BJ (cell line): ENCODE measurements at places on chromosomes 11 and 22.

- no peak for DNase-seq
Observed at GRCh38 chr11:63142459-63142858, 1.6 kb downstream of the SLC22A24 start.

- DNase-seq = no peak
Observed at GRCh38 chr11:57069942-57070341, 81.2 kb downstream of the OR5AK2 start.

DNA sequence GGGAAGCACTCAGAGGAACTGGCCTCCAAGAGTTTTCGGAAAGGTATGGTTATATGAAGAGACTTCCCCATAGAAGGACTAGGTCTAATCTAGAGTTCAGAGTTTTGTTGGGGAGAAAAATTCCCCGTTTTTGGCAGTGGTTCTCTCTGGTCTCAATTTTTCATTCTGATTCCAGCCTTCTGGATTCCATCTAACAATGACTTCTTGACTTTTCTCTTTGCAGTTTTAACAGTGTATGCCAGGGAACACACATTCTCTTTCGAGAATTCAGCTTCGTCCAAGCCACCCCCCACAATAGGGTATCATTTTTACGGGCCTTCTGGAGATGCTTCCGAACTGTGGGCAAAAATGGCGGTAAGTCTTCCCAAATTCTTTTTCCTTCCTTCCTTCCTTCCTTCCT, 115.6 kb downstream of the CSTPP1 start:
- no peak for DNase-seq

DNA sequence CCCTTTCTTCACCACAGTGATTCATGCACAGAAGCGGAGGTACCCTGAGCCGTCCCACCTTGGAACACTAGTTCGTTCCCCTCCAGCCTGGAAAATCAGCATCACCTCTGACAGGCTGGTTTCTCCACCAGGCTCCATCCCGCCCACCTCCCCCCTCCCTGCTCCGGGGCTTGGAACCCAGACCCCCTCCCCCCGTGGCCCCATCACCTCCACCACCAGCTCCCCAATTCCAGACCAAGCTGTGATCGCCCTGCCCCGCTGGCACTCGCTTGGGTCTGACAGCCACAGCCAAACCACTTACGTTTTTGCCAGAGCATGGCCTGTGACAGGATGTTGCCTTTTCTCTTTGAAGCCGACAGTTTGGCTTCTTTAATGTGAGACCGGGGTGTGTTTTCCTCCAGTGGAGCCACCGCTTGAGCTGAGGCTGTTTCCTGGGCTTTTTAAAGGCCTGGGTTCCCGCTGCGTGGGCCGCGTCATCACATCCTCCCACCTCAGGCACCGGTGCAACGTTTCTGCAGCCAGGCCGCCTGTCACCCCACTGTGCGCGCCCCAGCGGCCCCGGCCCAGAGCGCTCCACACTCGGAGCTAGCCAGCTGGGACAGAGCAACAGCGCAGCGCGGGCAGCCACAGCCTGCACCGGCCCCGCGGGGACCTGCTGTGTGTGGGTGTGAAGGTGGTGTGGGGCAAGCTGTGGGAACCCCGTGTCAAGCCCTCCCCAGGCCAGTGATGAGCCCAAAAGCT, at the start of gene POU2AF1:
POU2AF1 (minus strand) TSS at position 415 of the 741 bp plus-strand sequence; CDS start at position 317, 98 bp downstream.
- DNase-seq = no peak

DNA sequence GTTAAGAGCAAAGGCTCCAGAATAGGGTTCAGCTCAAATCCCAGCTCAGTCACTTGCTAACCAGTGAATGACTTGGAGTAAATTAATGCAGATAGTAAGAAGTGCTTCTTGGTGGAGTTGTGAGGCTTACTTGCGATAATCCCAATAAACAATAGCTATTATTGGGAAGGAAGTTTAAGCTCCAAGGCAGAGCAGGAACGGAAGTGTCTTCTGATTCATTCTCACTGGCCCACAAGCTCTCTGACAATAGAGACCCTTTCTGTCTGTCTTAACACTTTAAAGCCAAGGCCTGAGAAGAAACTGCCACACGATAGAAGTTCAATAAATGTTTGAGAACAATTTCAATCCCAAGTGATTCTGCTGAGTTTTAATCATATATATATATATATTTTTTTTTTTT, 155.4 kb downstream of the DBX1 start:
- no peak for DNase-seq

- no peak for DNase-seq
Observed at GRCh38 chr22:49377306-49377705, 450.4 kb downstream of the BRD1 start.

DNA sequence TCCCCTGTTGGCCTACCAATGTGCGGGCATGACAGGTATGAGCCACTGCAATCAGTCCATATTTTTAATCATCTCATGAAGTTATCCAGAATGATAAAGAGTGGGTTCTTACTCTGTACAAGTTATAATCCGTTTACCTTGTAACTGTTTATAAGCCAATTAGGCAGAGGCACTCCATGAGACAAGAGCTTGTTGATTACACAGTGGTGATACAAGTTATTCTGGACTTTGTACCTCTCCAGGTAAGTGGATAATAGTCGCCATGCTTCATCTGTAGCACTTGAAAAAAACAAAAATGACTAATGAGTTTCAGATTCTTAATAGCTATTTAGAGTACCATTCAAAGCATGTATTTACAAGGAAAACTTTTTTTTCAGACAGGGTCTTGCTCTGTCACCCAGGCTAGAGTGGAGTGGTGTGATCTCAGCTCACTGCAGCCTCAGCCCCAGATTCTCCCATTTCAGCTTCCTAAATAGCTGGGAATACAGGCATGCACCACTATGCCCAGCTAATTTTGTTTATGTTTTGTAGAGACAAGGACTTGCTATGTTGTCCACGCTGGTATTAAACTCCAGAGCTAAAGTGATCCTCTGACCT, 17.7 kb upstream of the FNBP4 start:
- no peak for DNase-seq

DNA sequence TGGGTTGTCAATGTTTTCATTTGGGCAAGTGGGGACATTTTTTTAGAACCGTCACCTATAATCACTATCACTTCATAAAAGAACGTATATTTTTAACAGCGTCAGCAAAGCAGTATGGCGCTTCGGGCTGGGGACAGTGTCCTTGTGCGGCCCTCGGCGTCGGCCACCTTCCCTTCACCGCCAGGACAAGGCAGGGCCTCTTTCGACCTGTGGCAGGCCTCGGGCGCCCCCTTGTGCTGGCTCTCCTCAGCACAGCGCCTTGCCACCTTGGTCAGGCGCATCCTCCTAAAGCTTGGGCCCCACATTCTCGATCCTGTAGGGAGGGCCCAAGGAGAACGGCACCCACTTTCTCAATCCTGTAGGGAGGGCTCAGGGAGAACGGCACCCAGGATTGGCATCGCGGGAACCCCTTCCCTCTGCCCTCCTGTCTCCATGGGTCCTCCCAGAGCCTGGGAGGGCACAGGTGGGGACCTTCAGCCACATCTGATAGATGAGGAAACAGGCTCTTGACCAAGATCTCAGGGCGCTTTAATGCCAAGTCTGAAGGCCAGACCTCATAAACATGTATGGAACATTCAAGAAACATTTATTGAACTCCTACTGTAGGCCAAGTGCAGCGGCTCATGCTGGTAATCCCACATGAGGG, 11.5 kb upstream of the FADD start:
- no peak for DNase-seq

DNA sequence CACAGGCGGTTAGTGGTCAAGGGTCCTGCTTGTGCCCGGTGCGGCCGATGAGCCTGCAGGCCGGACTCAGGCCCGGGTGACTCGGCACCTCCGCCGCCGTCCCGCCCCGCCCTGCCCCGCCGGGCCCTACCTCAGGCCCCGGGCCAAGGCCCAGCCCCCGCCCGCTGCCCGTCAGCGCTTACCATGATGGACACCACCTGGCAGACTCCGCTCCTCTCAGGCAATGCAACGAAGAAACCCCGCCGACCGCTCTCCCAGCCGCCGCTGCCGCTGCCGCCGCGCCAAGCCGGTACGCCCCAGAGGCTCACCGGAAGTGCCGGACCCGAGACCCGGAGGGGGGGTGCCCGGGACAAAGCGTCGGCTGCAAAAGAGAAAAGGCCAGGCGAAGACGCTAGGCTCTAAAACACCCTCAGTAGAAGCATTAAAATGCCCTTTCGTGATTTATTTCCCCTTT, at the start of gene UFD1:
UFD1 (minus strand) TSS at position 293 of the 454 bp plus-strand sequence; CDS start at position 185, 108 bp downstream.
- DNase-seq = no peak

GRCh38 chr11:32905028-32905667, 12.5 kb downstream of the QSER1 start:
- no peak for DNase-seq

DNA sequence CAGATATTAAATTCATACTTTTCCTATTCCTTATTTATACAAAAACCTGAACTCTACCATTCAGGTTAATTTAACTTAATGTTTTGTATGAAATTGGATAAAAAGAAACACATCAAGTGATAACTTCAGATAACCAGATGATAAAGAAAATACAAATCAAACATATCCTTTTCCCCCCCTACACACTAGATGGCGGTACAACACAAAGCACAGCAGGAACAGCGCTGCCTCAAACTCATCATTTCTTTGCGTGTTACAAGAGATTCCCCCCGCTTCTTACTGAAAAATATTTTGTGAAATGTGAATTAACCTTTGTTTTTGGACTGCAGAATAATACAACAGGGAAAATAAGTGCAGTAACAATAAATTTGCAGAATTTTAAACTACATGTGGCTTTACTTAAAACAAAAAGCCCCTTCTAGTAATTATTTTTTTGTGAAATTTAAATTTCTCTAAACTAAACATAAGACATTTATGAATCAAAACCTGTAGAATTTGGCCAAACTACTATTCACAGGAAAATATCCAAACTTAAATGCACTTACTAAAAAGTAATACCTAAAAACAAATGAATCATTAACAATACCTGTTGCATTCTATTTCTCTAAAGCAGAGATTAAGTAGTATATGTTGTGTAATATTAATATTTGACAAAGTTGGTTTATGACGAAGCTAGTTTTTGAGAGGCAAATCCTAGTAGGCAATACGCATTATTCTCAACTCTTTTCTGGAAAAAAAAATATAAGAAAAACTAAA, 74.4 kb downstream of the ARHGAP32 start:
- peak; percentile 16 for DNase-seq

- DNase-seq = peak; percentile 42
Observed at GRCh38 chr11:6693342-6694228, 10.4 kb upstream of the MRPL17 start.

DNA sequence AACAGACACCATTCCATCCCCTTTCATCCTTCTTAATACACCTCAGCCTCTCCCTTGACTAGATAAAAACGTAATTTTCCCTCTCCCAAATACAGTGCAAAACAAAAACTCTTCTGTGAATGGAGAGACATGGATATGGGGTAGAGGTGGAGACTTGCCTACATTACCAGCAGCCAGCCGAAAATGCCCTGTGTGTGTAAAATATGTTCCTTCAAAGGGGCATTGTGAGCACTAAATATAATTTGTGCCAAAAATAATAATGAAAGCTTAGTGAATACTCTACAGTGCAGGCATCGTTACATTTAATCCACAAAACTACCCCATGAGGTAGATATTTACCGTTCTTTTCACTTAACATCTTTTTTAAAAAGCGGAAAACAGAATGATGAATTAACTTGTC, 1.0 kb upstream of the TRIM44 start:
- DNase-seq = no peak

DNA sequence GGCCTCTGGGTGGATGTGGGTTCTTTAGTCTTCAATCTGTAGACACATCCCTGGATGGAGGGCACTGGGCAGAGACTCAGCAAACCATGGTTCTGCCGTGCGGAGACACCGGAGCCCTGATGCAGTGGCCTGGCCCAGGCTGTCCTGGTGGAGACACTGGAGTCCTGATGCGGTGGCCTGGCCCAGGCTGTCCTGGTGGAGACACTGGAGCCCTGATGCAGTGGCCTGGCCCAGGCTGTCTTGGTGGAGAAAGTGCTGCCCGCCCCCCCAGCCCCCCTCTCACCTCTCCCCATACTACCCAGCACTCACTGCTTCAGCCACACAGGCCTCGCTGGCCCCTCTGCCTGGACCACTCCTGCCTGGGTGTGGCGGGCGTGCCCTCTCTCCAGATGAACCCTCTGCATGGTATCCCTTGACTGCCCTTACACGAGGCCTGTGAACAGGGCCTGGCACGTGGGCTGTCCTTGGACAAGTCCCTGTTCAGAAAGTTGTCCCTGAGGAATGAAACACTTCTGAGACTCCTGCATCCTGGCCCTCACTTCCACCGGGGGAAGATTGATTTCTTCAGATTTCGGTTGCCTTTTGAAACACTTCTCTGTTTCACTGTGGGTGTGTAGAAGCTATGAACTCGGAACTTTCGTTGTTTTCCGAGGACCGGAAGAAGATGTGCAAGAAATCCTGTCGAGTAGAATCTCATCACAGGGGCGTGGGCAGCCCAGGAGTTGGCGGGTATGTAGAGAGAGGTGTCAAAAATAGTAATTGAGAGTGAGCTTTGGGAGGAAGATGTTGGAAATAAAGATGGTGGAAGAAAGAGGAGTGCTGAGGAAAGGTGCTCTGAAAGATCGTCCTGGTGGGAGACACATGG, 26.2 kb downstream of the IGHMBP2 start:
- DNase-seq = no peak
